ENCODE measurements at places on chromosomes 12 and 14.

GRCh38 chr14:98957211-98958047, 314.6 kb downstream of the BCL11B start:
- DNase-seq: no peak

GRCh38 chr14:67668559-67668958, 5.9 kb downstream of the VTI1B start:
- DNase-seq: no peak

DNA sequence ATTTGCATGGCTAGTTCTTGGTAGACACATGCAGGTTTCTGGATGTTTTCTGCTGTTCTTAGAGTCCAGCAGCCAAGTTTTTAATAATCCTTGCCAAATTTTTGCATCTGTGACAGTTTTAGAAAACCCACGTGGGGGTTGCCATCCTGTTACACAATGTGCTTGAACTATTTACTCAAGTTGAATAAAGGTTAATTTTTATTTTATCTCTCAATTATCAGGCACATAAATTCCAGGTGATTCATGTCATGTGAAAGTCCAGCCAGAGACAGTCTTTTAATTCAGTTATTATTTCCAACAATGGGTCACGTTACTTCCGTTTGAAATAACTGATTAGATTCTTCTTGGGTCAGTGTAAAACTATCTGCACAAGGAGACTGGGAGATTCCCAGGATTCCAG, 15.7 kb downstream of the MYRFL start:
- no peak for DNase-seq

DNA sequence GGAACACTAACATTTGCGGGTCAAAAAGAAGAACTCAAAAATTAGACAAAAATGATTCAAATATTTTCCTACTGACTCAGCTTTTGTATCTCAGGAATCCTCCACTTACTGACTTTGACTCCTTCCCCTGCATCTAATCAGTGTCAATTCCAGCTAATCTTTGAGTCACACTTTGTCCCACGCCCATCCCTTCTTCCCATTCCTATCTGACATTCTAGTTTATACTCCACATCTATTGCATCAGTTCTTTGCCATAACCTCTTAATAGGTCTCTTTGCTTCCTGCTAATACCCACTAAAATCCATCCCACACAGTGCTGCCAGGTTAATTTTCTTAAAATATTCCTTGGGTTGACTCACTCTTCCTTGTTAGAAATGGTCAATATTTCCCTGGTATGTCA, 19.1 kb downstream of the BBS10 start:
- no peak for DNase-seq

DNA sequence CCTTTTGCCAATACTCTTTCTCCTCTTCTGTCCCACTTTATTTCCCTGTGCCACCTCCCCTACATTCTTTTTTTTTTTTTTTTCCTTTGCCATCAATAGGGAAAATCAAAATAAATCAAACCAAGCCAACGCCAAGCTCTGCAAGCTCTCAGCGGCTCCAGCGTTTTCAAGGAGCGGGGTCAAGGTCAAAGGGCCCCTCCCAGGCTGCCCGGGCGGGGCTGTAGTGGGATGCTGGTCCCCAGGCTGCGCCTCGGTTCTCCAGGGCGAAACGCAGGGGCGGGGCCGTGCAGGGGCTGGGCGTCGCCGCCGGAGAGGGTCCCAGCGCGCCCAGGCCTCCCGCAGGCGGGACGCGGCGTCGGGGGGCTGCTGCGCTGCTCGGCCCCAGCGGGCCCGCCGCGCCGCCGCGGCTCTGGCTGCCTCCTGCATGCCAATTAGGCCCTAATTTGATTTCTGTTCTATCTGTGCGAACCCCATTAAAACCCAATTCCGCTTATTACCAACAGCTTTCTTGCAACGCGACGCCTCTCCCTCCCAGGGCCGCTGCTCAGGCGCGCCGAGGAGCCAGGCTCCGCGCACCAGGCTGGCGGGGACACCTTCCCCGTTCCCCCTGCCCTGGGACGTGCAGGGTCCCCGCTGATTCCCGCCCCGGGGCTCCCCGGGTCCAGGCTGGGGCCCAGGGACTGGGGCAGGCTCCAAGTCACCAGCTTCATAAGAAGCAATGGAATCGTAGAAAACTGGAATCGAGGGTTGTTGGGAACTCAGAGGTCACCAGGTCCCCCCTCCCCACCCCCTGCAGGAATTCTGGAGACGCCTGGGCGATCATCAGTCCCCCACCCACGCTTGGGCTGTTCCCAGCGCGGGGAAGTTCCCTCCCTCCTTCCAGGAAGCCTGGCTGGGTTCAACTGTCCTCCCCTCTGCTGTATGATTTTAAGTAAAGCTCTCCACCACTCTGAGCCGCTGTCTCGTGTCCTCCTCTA, 50.7 kb upstream of the MAP1LC3B2 start:
- DNase-seq: no peak

DNA sequence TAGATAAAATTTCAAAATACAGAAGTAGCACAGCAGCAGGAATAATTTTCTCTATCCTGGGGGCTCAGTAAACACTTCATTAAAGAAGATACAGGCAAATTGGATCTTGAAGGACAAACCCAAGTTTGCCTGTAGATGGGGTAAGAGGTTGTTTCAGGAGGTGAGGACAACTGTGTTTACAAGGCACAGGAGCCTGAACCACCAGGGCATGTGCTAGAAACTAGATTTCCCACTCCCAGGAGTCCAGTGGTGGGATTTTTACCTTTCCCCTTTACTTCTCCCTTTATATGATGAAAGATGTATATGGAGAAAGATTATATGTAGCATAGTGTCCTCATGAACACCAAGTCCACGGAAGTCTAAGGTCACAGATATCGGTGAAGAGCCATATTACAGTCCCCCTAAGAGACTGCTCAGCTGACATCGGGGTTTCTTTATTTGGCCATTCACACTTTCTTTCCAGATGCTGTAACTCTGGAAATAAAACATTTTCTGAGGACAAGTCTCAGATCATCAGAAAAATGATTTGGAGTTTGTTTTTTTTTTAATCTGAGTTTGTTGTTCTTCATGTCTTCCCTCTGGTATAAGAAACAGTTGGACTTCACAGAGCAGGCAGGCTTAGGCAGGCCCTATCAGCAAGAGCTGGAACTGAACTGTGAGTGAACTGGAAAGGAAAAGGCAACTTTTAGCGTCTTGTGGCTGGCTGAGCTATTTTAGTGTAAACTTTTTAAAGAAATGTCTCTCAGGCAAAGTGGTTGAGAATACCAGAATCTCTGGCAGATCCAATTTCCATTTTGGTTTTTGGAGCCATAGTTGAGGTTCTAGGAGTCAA, 8.0 kb upstream of the EVL start:
- peak; percentile 32 for DNase-seq

- DNase-seq: no peak
These were observed 13.3 kb downstream of the RTL1 start for GRCh38 chr14:100890061-100890850.

- DNase-seq: peak; percentile 44
These were observed 1.2 kb downstream of the KHNYN start for GRCh38 chr14:24430682-24431568.
